ENCODE measurements at places on chromosomes 7 and 10. TPM values are rescaled to one million over a fixed set of nuclear protein-coding genes. Genes with fewer than 3 reads are reported as not detected.

ZEB1 gene
- 31.5 TPM for total RNA-seq

TFEC gene
- not detected for total RNA-seq

FOXP2 gene
- 0.54 TPM for total RNA-seq

HOXA4 gene
- total RNA-seq, result 0.39 TPM

FAM131B gene
- 1.5 TPM for total RNA-seq

LIPF gene
- not detected for total RNA-seq

FLNC gene
- 10.2 TPM for total RNA-seq

HOXA10 gene
- total RNA-seq, result 0.41 TPM

SUN3 gene
- 0.49 TPM for total RNA-seq

TMEM270 gene
- total RNA-seq, result 0.72 TPM

SFTPA1 gene
- total RNA-seq, result 3.8 TPM

FAM20C gene
- 62.4 TPM for total RNA-seq

LGI1 gene
- not detected for total RNA-seq

CRHR2 gene
- not detected for total RNA-seq

OR2A1 gene
- total RNA-seq, result not detected

CCDC3 gene
- 0.10 TPM for total RNA-seq

DGKI gene
- total RNA-seq, result not detected

NME8 gene
- not detected for total RNA-seq

PRKAR2B gene
- total RNA-seq, result 0.51 TPM

CACNA2D1 gene
- total RNA-seq, result 9.8 TPM

Measured in Panc1 (cell line).